NCI-H82 (cell line): ENCODE measurements at places on chromosomes 7 and 10.

- no peak for DNase-seq
These were observed 80.7 kb downstream of the MAD1L1 start for GRCh38 chr7:2151801-2152612.

GRCh38 chr7:23000597-23001360 is 13.2 kb downstream of the HYCC1 start:
- DNase-seq, result no peak

DNA sequence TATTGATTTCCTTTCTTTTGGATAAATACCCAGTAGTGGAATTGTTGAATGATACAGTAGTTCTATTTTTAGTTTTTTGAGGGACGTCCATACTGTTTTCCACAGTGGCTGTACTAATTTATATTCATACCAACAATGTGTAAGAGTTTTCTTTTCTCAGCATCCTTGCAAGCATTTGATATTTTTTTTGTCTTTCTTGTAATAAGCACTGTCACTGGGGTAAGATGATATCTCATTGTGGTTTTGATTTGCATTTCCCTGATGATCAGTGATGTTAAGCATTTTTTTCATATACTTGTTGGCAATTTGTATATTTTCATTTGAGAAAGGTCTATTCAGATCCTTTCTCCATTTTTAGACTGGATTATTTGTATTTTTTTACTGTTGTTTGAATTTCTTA is 308.7 kb downstream of the PTEN start:
- DNase-seq, result no peak

DNA sequence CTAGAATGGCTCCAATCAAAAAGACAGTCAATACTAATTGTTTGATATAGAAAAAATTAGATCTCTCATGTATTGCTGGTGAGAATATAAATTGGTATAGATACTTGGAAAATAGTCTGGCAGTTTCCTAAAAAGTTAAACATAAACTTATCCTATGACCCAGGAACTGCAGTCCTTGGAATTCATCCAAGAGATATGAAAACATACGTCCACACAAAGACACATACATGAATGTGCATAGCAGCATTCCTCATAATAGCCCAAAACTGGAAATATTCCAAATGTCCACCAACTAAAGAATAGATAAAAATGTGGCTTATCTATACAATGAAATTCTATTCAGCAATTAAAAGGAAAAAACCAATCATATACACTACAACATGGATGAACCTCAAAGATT is 128.4 kb downstream of the ZFAND4 start:
- DNase-seq, result no peak

DNA sequence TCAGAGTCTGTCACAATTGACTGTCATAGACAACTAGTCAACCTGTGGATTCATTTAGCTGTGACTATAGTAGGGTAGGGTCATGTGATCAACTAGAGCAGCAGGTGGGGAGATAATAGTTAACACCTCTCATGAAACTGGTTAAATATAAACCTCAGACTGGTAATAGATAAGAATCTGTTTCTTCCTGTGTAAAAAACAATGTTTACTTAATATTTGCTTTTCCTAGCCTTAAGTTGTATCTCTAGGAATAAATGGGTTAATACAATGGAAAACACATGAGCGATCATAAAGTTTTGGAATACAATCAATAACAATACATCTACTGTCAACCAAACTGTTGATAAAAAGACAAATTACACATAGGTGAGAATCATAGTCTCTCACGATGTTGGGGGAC is 43.4 kb upstream of the ITGB8 start:
- DNase-seq, result no peak

DNA sequence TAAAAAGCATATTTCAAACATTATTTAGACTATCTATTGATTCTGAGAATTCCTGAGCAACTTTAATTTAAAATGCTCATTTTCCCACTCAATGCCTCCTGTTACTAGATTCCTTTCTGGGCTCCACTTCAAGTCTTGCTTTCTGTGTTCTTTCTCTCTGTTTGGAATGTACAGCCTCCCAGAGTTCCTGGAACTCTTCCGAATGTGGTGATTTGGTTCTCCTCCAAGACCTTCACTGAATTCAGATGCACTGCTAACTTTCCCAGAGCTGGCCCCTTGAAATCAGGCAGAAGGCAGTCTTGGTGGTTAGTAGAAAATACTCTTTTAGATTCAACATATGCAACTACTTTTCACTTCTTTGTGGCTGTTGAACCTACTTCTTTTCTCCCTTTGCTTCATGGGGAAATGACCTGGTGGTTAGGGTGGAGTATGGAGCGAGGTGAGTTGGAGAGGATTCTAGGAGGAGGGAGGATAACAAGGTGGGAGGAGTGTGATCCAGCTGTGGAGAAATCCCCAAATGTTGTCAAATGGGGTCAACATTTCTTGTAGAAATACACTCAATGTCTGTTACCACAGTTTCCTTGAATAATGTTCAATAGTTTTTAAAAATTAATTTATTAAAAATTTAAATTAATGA is 27.9 kb upstream of the CCDC7 start:
- DNase-seq, result no peak

- DNase-seq, result no peak
These were observed 35.8 kb downstream of the DDIT4 start for GRCh38 chr10:72309290-72310240.

GRCh38 chr10:6563075-6563474 is 17.0 kb downstream of the PRKCQ start:
- DNase-seq, result peak; percentile 20

GRCh38 chr10:17001297-17001744 is 128.3 kb downstream of the CUBN start:
- DNase-seq, result no peak

DNA sequence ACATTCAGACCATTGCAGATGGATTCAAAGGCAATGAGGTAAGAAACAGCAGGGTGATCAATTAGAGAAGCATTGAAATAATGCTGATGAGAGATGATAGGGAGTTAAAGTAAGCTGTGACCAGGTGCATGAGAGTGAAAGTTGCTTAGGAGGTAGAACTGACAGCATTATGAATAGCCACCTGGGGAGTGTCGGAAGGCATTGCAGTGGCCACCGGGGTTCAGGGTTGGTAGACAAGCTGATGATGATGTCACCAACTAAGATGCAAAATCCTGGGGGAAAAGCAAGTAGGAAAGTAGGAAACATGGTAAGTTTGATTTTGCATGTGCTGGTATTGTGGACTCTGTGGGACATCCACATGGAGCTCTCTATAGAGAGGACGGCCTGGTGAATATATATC is 211.9 kb upstream of the ETV1 start:
- DNase-seq, result no peak

DNA sequence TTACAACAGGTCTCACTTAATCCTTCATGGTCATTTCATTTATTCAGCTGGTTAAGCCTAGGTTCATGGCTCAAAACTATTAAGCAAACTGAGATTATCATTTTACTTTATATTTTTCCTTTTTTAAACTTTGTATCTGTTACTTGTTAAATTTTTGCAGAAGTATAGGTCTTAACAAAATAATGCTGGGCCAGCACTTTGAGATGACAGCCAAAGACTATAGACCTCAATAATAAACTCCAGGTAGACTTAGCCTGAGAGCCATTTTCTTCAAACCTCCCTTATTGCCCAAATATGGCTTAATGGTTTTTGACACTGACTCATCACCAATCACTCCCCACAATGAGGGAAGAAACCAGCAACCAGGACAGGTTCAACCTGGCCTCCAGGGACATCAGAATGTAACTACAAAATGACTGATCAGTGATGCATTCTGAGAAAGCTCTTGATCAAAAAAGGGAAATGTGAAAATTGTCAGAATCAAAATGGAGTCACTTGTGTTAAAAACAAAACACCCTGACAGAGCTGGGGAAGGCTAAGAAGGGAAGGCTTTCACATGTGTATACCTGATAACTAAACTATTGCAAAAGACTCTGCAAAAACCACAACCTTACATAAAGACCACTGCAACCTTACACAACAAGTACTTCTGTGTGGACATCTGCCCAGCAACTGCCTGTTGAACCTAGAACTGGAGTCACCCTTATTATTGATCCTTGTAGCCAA is 2.1 kb upstream of the CCDC126 start:
- DNase-seq, result no peak

- DNase-seq, result no peak
These were observed 28.4 kb downstream of the MBL2 start for GRCh38 chr10:52744057-52744805.

GRCh38 chr7:14073988-14074387 is 84.5 kb upstream of the ETV1 start:
- DNase-seq, result no peak

- DNase-seq, result peak; percentile 73
These were observed 225.2 kb upstream of the PRSS58 start for GRCh38 chr7:142482891-142483658.
